ENCODE measurements at places on chromosomes 7 and 10.
A peak's percentile ranks its signal among the peaks of the same experiment; 100 is the strongest.

DNA sequence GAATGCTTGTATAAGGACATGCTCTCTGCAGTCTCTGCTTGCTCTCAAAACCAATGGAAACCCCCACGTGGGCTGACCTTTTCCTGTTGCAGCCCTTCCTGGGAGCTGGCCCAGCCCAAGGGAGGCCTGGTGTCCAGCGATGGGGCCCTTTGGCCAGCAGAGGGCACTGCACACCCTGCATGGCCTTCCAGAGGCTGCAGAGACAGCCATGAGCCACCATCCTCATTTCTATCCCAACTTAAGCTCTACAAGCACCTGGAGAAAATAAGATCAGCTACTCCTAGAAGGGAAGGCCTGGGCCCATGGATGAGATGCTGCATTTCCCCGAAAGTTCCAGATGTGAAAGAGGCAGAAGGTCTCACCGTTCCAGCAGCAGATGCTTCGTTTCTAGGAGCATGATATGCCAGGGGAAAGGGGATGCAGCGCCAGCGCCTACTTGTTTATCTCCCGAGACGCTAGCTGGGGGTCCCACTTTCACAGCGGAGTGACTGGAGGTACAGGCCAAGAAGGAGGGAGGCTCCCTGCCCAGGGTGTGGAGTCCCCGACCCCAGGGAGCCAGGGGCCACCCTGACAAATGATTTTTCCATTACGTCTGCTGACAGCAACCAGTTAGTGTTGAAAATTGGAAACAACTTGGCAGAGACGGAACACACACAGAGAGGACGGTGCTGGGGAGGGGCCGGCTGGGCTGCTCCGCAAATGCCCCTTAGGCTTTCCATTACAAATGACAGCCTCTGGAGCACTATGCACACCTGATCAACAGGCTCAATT lies 106.4 kb downstream of the ZRANB1 start:
- peak; percentile 63 for DNase-seq

- peak; percentile 79 for DNase-seq
These were observed 1.9 kb downstream of the HIPK2 start for GRCh38 chr7:139775829-139776266.

DNA sequence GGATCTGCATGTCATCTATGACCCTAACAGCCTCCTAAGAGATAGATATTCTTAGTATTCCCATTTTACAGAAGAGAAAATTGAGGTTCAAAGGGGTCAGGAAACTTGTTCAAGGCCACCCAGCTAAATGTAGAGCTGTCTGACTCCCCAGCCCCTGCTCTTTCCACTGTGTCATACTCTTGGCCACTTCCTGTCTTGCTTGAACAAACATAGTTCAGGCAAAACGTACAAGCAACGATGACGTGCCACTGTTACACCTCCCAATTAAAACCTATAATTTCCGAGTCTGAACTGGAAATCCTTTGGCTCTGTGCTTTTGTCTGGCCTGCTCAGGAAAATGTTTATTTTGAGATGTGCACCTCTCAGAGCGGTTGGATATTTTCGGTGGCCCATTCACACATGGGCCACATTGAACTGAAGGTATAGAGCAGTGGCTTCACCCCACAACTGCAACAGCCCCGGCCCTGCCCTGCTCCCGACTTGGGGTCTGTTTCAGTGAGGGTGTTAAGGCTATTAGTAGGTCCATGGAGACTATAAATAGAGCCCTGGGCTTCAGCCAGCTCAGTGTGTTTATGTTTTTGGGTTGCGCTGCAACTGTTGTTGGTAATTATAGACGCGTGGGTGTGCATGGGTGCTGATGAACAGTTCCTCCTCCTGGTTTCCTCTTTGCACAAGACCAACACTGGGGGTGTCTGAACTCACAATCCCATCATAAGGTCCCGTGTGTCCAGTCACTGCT lies 172.3 kb upstream of the ADO start:
- no peak for DNase-seq

- peak; percentile 73 for DNase-seq
These were observed 394.7 kb downstream of the AUTS2 start for GRCh38 chr7:69992938-69993337.

DNA sequence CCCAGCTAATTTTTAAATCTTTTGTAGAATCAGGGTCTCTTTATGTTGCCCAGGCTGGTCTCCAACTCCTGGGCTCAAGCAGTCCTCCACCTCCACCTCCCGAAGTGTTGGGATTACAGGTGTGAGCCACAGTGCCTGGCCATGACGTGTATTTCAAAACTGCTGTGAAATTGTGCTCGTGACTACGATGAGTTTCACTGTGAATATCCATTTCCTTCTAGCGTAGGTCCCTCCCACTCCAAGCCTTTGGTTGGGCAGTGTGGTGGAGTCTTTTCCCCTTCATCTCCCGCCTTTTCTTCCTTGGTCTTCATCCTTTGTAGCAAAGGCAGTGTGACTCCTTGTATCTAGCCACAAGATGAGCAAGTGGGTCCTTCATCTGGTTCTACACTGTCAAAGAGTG lies 56.2 kb downstream of the CUL1 start:
- no peak for DNase-seq

- no peak for DNase-seq
These were observed 310.1 kb downstream of the MDFIC start for GRCh38 chr7:115232041-115232440.

DNA sequence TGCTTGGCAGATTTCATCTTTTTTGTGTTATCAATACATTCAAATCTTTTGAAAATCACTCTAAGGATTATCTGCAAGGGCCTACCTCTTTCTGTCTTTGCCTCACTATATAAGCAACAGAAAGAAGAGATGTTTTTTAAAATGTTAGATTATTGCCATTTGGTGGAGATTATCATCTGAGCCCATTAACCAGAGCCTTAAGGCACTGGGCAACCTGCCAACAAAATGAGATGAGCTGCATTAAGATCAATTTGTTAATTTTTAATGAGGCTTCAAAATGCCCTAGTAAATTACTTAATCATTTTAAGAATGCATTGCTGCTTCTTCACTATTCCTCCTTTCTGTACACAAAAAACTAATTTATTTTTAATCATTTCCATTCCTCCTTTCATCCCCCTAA lies 314.1 kb downstream of the SNX13 start:
- DNase-seq = no peak

DNA sequence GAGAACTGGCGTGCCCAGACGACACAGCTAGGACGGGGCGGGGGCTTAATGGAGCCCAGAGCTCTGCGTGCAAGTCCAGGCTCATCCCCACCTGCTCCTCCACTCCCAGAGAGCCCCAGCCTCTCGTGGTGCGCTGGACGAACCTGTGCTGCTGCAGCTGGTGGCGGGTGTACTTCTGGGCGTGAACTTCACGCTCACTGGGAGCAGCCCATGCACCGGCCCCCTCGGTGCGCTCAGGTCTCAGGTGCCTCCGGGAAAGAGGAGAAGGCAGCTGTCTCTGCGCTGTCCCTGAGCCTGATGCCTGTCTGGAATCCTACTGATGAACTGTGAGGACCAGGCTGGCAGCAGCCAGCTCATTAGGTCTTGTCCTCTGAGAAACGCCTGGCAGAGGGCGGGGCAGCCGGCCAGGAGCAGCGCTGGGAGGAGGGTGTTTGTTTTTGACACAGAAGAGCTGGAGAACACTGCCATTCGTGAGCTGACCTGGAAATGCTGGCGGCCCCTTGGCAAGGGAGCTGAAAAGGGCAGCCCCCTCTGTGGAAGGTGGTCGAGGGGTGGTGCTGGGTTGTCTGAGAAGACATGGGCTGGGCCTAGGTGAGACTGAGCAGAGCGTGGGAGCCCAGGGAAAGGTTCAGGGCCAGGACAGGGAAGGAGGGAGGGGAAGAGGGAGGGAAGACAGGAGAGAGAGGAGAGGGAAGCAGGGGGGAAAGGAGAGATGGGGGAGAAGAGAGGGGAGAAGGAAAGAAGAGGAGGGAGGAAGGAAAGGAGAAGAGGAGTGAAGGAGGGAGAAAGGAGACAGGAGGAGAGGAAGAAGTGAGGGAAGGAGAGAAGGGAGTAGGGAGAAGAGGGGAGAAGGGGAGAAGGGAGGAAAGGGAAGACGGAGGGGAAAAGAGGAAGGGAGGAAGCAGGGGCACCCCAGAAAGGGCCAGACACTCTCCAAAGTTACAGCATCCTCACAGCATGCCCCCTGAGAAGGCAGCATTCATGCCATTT lies 53.5 kb upstream of the TNS3 start:
- DNase-seq = peak; percentile 47

DNA sequence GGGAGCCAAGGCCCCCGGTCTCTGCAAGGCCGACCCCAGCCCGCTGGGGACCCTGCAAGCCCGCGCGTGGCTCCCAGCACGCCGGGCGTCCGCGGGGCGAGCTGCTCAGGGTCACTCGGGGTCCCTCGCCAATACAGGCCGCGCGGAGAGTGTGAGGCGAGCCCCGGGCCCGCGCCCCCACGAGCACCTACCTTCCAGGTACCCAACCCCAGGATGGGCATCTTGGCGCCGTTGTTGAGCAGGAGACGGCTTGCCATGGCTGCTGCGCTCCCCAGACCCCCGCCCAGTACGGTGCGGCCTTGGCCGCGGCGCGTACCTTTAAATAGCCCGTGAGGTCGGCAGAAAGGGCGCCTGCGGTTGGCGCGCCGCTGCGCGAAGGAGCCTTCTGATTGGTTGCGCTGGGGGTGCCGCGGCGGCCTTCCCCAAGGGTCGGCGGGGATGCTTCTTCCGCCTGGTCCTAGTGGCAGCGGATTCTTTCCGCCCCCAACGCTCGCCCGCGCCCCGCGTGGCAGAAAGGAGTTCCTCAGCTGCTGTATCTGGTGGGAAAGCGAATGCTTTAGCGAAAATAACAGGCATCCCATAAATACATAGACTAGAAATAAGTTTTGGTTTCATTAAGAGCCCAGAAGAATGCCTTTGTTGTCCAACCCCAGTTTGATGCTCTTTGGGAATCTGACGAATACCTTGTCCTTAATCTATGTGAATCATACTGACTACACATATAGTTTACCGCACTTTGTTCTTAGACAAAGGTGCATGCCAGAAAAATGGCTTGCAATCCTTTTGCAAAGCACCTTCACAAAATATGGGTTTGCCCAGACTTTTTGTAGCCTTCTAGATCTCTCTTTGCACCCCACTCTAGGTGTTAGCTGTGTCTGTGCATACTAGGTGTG lies at the start of gene AKR1B1:
Gene AKR1B1 (minus strand): TSS at position 295 of the 893 bp plus-strand sequence. CDS start 38 bp downstream, at position 257.
- DNase-seq = peak; percentile 95

DNA sequence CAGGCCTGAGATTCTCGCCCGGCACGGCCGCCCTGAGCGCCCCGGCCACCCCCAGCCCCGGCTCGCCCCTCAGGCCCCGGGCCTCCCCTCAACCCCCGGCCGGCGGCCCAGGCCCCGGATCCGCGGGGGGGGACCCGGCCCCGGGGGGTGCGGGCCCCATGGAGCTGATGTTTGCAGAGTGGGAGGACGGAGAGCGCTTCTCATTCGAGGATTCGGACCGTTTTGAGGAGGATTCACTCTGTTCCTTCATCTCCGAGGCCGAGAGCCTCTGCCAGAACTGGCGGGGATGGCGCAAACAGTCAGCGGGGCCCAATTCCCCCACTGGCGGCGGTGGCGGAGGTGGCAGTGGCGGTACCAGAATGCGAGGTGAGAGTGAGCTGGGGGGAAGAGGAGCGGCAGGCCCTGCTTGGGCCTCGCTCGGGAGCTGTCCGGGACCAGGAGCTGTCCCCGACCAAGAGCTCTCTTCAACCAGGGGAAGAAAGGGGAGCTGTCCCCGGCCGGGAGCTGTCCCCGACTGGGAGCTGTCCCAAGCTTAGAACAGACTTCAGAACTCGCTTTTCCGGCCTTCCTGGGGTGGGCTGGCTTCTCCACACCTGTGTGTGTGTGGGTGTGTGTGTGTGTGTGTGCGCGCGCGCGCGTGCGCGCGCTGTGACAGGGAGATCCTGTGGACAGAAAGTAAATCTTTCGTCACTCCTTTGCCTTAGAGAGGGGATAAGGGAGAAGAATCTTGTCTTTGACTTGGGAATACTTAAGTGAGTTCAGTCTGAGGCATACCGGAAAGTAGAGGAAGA lies 510 bp downstream of the ZSWIM8 start:
- DNase-seq = no peak

DNA sequence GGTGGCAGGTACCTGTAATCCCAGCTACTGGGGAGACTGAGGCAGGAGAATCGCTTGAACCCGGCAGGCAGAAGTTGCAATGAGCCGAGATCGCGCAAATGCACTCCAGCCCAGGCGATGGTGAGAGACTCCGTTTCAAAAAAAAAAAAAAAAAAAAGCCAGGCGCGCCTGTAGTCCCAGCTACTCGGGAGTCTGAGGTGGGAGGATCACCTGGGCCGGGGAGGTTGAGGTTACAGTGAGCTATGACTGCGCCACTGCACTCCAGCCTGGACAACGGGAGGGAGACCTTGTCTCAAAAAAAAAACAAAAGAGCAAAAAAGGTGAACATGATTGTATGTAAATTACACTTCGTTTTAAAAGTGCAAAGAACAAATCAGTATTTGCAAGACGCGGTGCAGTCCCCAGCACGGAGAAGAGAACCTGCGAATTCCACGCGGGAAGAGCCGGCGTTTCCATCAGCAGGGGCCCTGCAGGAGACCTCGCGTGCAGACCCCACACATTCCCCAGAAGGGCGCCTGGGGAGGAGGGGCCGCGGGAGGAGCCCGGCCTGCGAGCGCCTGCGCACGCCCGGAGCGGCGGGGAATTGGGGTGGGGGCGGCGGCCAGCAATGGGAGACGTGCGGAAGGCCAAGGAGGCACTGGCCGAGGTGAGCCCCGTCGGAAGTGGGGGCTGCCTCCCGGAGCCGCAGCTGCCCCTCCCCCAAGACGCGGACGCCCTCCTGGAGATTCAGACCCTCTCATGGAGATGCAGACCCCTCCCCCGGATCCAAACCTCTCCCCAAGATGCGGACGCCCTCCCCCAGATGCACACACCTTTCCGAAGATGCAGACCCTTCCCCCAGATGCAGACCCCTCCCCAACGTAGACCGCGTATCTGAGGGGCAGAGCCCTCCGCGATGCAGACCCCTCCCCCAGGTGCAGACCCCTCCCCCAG lies 16.7 kb upstream of the SUN1 start:
- DNase-seq = peak; percentile 43

DNA sequence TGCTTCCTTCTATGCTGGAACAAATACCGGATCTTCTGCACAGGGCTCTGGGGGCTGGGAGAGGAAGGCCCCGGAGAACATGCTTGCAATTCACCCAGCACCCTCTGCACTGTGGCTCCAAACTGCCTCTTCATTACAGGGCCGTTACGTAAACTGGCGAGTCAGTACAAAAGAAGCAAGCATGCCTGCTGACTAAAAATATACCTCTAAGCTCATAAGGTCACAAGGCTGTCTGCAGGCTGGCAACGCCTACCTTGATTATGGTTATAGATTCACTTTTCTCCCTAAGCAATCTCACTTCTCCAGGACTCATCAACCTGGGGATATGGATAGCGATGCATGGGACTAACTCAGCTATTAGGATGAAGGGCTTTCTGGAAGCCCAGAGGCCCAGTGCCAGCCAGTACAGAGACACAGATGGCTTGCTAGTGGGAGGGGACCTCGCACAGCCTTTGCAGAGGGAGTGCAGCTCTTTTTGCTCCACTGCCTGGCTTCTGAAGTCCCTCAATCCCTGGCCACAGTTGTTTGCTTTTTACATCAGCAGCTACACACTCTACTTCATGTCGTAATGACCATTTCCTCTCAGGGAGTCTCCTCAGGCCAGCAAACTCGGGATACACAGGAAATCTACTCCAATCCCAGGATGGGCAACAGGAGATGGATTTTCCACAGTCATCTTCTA lies 96.1 kb downstream of the SH3PXD2A start:
- DNase-seq = peak; percentile 64

GRCh38 chr10:18185621-18186020 lies 45.4 kb downstream of the CACNB2 start:
- DNase-seq = no peak

GRCh38 chr7:103592844-103593243 lies 146.8 kb upstream of the SLC26A5 start:
- DNase-seq = no peak
